ENCODE measurements at places on chromosomes 16 and 17.

- no peak for DNase-seq
Observed at GRCh38 chr16:71371237-71371636, 12.7 kb downstream of the CALB2 start.

DNA sequence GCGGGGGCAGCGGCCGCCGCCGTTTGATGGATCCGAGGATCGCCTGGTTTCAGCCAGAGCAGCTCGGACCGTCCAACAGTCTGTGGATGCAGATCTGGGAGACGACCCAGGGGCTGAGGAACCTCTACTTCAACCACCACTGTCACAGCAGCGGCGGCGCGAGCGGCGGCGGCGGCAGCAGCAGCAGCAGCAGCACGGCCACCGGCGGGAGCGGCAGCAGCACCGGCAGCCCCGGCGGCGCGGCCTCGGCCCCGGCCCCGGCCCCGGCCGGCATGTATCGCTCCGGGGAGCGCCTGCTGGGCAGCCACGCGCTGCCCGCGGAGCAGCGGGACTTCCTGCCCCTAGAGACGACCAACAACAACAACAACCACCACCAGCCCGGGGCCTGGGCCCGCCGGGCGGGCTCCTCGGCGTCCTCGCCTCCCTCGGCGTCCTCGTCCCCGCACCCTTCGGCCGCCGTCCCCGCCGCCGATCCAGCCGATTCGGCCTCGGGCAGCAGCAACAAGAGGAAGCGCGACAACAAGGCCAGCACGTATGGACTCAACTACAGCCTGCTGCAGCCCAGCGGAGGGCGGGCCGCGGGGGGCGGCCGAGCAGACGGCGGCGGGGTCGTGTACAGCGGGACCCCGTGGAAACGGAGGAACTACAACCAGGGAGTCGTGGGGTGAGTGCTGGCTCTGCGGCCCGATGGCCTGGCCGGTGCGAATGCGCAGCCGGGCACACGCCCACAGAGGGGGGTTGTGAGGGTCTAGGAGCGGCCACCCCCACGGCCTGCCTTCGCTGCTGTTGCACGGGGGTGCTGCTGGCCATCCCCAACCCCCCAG is 702 bp downstream of the TENT4B start:
- DNase-seq = no peak

GRCh38 chr17:80692931-80693467 is 148.4 kb downstream of the RPTOR start:
- no peak for DNase-seq

GRCh38 chr17:67435122-67435521 is 58.0 kb downstream of the PITPNC1 start:
- no peak for DNase-seq

GRCh38 chr17:70123193-70123592 is 46.1 kb upstream of the KCNJ2 start:
- no peak for DNase-seq

DNA sequence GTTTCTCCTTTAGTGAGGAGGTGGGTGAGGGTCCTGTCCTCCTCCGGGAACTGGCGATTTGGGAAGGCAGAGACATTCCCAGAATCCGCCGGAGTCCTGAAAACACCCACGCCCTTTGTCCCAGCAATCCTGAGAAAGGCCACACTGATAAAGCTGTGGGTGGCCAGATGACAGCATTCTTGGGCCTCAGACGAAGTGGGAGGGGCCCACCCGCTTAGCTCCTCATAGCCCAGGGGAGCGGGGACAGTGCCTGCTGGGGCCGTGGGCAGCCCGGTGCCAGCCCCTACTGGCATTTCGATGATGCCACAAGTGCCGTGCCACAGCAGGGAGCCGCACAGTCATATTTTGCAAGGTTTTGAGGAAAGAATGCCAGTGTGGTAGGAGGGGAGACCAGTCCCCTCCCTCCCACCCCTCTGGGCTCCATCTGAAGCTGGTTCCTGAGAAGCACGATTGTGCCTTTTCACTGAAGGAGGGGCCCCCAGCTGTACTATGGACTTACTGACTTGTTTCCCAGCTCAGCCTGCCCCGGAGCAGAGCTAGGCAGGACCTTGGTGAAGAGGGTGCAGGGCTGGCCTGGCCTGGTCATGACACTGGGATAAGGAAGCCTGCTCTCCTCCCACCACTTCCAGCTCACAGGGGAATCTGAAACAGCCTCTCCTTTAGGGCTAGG is 20.9 kb upstream of the MPRIP start:
- DNase-seq = no peak

DNA sequence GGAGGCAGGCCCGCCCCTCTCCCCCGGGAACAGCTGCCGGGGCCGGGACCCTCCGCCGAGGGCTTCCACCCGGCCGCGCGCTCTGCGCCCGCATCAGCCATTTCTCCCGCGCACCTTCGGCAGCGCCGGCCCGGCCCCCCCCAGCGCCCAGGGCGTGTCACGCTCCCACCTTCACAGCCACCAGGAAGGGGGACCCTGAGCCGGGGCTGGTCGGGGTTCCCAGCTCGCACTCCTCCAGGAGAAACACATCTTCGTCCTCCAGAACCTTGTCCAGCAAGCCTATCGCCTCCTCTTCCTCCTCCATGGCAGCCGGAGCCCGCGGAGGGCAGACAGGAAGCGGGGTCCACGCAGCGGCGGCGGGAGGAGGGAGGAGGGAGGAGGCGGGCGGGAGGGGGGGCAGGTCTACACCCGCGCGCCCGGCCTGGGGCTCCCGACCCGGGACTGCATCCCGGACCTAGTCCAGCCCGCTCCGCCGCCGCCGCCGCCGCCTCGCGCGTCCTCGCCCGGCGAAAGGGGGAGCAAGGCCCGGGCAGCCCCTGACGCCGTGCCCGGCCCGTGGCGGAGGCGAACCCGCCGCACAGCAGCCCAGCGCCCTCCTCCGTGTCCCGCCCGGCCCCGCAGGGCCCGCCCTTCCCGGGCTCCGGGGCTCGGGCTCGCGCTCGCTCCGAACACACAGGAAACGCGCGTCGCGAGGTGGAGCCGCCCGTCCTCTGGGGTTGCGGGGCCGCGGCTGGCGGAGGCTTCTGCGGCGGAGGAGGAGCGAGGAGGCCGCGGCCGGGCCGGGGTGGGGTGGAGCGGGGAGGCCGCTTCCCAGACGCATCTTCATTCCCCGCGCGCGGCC is 70.8 kb downstream of the ABR start:
- no peak for DNase-seq

DNA sequence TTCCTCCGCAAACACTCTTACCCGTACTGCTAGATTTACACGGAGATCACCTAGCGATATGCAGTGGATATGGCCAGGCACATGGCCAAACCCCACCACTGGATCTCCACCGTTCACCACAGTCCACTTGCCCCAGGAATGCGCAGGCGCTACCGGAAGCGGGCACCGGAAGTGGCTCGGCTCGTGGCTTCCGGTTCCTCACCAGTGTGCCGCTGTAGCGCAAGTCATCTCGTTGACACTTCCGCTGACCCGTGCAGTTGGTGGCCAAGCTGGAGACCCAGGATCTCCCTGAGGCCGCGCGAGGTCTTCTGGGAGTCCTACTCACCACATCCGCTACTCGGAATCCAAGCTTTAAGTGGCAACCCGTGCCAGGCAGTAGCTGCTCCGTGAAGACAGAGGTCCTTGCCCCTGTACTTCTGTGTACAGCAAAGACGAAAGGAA is 11.5 kb downstream of the ZNF597 start:
- DNase-seq = no peak

- DNase-seq = no peak
Observed at GRCh38 chr17:79619636-79620206, 8.9 kb upstream of the RBFOX3 start.

GRCh38 chr17:9937241-9937761 is 32.2 kb upstream of the RCVRN start:
- no peak for DNase-seq

- DNase-seq = no peak
Observed at GRCh38 chr17:55659661-55660060, 63.0 kb downstream of the TMEM100 start.

GRCh38 chr17:46950342-46950996 is 27.5 kb downstream of the GOSR2 start:
- DNase-seq = no peak

DNA sequence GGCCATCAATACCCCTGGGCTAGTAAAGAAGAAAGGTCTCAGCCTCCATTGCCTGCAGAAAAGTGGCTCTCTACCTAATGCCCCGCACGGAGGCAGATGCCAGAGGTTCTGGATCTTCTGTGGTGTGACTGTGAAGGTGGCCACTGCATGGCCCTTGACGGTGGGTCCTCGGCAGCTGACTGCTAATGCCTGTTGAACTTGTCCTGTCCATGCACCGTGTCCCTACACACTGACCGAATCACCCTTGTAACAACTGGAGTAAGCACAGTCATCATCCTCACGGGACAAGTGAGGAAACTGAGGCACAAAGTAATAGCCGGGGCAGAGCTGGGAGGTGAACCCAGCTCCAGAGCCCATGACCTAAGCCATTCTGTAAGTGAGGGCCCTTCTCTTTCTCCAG is 48.8 kb downstream of the MYH11 start:
- no peak for DNase-seq

- peak; percentile 59 for DNase-seq
Observed at GRCh38 chr16:67155295-67156142, 4.2 kb downstream of the TRADD start.

GRCh38 chr16:883781-884180 is 83.2 kb upstream of the GNG13 start:
- DNase-seq = no peak

GRCh38 chr17:52106638-52107261 is 51.8 kb downstream of the CA10 start:
- peak; percentile 11 for DNase-seq

- DNase-seq = peak; percentile 61
Observed at GRCh38 chr17:77528516-77529327, 388.0 kb downstream of the SEC14L1 start.

DNA sequence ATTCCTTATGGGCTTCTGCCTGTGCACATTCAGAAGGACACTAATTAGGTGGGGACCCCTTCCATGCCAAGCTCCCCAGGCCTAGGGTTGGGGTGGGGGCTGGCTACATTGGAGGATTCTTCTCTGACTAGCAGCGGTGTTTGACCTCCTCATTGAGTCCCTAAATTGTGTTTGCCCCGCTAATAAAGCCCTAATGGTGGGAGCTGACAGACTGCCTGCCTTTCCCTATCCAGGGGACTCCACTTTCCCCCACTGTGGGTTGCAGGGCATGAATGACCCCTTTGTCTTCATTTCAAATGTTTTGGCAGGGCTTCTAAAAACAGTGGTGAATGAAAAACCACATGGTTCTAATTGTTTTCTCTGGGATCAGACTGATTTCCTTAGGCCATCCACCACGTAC is 476.8 kb upstream of the CDH11 start:
- DNase-seq = no peak

GRCh38 chr16:56753410-56753809 is 23.5 kb downstream of the NUP93 start:
- no peak for DNase-seq

DNA sequence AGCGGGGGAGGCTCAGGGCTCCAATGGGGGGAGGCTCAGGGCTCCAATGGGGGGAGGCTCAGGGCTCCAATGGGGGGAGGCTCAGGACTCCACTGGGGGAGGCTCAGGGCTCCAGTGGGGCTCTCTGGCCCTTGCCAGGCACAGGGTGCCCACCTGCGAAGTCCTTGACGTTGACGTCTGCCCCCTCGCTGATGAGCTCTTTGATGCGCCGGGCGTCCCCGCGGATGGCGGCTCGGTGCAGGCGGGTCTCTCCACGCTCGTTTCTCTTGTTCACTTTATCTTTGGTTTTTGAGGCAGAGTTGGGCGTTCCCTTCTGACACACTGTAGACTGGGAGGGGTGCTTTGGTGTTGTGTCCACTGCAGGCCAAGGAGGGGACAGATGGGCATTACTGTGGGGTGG is 73.0 kb downstream of the ZNF778 start:
- no peak for DNase-seq

DNA sequence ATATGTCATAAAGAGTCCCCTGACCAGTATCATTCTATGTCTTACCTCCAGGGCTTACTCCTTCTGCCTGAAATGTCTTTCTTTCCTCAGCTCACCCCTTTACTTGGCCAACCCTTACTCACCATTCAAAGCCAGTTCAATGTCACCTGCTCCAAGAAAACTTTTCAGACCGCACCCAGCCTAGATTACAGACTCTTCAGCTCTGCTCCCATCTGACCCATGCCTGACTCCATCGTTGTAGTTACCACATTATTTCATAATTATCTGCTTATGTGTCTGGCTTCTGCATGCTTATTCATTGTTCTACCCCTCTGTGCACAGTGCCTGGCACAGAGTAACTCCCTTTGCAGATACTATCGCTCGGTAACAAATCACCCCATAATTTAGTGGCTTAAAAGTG is 62.5 kb upstream of the TOB1 start:
- no peak for DNase-seq

GRCh38 chr17:66900126-66901010 is 64.1 kb upstream of the CACNG4 start:
- DNase-seq = no peak

DNA sequence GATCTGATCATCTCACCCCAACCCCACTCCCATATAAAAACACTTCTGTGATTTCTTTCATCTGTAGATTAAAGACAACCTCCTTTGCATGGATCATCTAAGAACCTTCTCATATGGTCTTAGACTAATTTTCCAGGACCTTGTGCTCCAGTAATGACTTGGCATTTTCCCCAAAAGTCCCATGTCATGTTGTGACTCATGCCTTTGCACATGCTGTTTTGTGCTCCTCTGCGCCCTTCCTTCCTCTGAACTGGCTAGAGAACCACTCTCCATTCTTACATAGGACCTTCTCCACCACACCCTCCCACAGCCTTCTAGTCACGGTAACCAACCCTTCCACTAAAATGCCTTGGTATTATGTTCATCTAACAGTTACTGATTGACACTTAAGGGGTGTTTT is 99.5 kb upstream of the AXIN2 start:
- no peak for DNase-seq

GRCh38 chr17:18045691-18046350 is 6.6 kb downstream of the GID4 start:
- DNase-seq = no peak

DNA sequence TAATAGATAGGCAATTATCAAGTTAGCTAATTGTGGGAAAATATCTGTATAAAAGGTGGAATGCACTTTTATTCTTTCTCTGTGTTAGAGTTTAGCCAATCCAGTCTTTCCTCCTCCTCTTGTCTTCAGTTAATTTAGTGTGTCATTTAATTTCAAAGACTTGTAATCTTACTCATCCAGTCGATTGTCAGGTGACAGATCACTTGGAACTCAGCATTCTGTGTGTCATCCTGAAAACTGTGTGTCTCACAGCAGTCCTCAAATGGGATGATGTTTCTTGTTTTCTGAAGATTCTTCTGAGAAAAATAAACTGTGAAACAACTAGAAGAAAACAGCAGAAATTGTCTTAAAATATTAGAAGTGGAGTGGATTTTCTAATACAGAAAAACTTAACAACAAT is 290 bp upstream of the KRTAP4-1 start:
- DNase-seq = no peak

Data from NCI-H1092 (cell line).